ENCODE measurements at places on chromosomes 5 and 9.

- DNase-seq = peak; percentile 46
These were observed 151.0 kb downstream of the MYO10 start for GRCh38 chr5:16784843-16785791.

GRCh38 chr9:110997847-110998246 is 40.4 kb downstream of the LPAR1 start:
- DNase-seq = no peak

DNA sequence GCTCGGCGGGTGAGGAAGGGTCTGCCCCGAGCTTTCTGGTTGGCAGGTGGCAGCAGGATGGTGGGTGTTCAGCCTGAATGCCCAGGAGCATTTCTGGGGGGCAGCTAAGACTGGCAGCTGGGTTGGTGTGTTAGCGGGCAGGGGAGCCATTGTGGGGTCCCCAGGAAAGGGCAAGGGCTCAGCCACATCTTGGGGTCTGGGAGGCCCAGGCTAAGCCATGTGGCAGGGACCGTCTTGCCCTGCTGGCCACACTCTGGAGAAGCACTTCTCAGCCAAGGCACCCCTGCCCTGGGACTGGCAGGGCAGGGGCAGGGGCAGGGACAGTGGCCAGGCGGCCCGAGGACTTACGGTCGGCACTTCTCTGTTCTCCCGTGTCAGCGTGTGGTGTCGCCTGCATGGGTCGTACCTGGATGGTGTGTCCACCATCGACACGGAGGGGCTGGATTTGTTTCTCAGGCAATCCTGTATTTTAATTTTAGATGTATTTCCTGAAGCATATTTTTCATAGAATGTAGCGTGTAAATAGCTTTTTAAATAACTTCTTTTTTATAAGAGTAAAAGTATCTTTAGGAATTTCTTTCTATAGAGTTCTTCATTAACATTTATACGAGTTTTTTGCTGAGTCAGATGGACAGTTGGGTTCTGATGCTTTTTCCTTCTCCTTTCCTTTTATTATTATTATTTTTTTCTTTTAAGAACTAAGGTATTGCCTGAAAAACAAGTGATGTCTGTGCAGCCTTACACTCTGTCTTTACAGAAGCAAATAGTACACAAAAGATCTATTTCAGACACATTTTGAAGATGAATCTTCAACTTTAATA is 102.0 kb downstream of the PHF2 start:
- no peak for DNase-seq

DNA sequence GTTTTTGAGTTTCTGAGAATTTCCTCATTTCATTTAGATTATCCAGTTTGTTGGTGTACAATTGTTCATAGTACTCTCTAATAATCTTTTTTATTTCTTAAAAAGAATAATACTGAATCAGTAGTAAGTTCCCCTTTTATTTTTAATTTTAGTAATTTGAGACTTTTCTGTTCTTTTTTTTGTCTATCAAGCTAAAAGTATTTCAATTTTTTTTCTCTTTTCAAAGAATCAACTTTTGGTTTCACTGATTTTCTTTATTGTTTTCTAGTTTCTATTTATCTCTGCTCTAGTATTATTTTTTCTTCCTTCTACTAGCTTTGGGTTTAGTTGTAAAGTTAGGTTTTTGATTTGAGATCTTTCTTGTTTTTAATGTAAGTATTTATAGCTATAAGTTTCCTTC is 60.6 kb upstream of the ARL15 start:
- no peak for DNase-seq

DNA sequence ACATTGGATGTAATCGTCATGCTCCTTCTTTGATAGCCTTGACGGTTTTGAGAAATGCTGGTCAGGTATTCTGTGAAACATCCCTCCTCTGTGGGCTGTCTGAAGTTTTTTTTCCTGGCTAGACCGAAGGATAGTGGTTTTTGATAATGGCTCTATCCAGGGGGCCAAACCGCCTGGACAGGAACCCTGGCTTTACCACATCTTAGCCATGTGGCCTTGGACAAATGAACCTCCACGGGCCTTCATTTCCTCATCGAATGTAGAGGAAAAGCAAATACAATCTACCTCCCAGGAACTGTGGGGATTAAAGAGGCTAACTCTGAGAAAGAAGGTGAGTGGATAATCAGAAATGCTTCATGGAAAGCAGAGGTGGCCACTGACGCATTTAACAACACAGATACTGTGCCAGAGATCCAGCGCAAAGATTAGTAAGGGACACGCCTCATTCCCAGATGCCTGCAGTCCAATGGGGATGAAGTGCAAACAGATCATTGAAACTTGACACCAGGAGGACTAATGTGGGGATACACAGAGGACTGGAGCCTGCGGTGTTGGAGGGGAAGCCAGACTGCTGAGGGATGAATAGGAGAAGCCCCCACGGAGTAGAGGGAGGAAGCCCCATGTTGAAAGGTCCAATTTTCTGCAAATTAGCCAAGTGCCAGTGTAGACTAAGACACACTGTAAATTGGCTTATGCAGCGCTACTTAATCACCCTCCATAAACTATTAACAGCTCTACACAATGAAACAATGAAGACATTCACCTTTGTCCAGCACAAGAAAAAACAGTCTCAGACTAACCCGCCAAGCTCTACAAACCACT is 41.6 kb downstream of the MYO10 start:
- no peak for DNase-seq

GRCh38 chr5:72108202-72109061 is 1.2 kb downstream of the MAP1B start:
- no peak for DNase-seq

GRCh38 chr5:75006865-75007822 is 45.2 kb downstream of the GCNT4 start:
- no peak for DNase-seq

- no peak for DNase-seq
These were observed 631 bp downstream of the B4GALT7 start for GRCh38 chr5:177600508-177601018.

GRCh38 chr9:114088571-114089170 is 10.4 kb downstream of the KIF12 start:
- no peak for DNase-seq

GRCh38 chr5:78002690-78003089 is 226.6 kb upstream of the TBCA start:
- no peak for DNase-seq

DNA sequence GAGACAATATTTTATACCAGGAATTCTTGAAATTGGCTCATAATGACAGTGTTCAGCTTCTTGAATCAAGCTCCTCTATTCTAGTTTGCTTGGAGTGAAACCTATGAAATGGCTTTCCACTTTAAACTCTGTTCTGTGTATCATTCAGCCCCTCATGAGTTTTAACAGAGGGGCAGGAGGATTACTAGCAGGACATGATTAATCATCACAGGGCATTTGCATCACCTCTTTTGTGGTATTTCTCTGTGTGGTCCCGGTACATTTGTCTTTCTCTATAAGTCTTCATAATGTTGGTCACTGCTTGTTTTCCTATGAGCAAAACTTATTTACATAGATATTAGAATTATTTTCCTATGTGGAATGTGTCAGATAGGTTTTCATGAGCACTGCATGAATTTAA is 21.2 kb downstream of the CAST start:
- no peak for DNase-seq

DNA sequence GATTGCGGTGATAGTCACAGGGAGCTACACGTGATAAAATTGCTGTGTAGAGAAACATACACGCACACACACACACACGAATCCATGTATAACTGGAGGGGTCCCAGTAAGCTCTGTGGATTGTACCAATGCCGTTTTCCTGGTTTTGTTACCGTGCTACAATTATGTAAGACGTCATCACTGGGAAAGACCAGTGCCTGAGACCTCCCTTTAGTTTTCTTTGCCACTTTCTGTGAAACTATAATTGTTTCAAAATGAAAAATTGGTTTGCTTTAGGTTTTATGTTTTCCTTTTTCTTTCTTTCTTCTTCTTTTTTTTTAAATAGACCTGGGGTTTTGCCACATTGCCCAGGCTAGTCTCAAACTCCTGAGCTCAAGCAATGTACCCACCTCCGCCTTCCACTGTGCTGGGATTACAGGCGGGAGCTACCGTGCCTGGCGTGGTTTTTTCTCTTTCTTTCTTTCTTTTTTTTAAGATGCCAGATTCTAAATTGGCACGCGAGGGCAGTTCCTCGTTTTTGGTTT is 21.3 kb downstream of the OR2V2 start:
- DNase-seq = no peak

DNA sequence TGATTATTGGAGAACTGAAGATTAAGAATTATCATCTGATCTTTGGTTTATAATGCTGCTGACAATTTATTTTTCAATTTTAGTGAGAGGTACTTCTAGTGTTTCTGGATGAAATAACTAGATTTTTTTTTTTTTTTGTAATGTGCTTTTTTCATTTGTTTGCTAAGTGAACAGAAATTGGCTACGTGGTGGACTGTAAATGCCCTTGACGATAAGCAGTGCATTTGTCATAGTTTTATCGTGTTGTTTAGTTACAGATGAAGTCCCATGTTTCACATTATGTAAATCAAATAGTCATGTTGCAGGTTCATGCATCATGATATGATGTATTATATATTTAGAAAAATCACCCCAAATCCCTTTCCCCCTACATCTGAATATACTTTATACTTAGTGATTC is 81.0 kb downstream of the ADAMTS19 start:
- DNase-seq = no peak

- no peak for DNase-seq
These were observed 320.6 kb upstream of the BRINP1 start for GRCh38 chr9:119689879-119690278.

DNA sequence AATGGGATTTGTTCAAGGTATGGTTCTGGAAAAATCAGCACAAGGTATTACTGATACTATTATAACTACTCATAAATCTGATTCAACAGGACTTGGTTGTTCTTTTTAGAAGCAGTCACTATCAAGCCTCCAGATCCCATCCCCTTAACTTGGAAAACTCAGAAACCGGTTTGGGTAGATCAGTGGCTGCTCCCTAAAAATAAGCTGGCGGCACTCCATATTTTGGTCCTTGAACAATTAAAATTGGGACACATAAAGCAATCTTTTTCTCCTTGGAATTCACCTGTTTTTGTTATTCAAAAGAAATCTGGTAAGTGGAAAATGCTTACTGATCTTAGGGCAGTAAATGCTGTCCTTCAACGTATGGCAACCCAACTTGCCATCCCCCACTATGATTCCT is 104.2 kb downstream of the SYK start:
- no peak for DNase-seq

GRCh38 chr5:81817980-81818379 is 67.1 kb upstream of the SSBP2 start:
- no peak for DNase-seq

DNA sequence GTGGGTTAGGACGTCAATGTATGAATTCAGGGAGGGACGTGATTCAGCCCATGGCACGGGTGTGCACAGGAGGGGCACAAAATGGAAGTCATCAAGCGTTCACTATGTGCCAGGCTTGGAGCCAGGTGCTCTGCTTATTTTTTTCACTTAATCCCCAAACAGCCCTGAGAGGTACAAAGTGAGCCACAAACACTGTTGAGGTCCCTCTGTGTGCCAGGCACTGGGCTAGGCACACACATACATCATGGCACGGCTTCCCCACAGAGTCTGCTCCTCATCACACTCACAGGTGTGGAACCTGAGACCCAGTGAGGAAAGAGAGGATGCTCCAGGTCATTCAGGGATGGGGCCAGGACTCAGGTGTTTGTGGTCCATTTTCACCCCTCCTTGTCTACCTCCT is 68.1 kb downstream of the GALNT12 start:
- no peak for DNase-seq

- no peak for DNase-seq
These were observed 66.2 kb downstream of the FGF18 start for GRCh38 chr5:171485668-171486067.

DNA sequence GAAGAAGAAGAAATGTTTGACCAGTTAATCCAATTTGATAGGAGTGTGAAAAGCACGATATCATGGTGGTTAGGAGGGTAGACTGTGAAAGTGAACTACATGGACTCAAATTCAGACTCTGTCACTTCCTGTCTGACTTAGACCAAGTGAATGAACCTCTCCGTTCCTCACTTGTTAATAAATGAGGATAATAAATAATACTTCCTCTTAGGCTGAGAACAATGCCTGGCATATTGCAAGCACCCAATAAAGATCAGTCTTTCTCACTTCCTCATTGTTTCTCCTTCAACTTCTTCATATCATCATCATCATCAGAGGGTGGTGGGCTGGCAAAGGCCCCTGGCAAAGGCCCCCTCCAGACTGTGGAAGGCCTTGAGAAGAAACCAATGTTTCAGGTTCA is 148.7 kb downstream of the CDK5RAP2 start:
- no peak for DNase-seq

DNA sequence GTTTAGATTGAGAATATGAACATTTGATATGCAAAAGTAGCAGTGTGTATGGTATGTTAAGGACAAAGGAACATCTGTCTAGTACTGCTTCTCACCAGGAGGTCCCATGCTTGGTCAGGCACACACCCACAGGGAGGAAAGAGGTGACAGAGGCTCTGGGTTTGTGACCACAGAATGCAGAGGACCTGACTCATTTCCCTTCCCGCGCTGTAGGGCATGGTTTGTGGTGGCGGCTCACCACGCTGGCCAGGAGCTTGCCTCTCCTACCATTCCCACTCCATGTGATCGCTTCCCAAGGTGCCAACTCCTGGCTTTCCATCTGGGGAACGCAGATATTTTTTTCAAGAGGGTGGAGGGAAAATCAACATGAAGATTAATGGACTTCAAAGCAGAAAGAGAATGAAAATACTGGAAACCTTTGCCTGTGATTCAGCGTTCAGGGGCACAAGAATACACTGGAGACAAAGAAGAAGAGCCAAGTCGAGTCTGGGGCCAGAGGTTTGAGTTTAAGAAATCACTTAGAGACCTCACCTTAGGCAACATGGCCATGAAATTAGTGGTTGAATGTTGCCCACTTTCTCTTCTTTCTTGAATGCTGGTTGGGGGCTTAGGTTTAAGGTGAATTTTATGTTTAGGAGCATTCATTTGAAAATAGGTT is 477.8 kb downstream of the CCDC171 start:
- DNase-seq = no peak

DNA sequence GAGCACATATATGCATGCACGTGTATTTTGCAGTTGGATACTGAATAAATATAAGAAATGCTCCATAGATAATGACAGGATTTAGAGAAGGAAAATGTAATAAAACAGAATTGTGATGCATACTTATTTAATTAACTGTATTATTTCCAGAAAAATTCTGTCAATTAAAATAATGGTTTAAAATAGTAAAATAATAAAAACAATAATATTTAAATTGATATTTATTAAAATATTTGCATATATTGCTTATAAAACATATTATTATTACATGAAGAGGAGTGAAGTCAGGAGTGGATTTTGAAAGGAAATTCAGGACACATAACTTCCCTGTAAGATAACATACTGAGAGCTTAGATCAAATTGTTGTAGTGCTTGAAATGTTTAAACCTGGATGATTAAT is 21.4 kb upstream of the EDIL3 start:
- DNase-seq = no peak

- no peak for DNase-seq
These were observed 20.4 kb upstream of the SLC2A6 start for GRCh38 chr9:133499132-133499891.

Measured in stimulated activated CD4-positive, alpha-beta T cell treated with anti-CD3 and anti-CD28 coated beads, Interleukin-4, amount 100 ng/mL, for 48 hours (primary cell).